Hepatic stellate cell (primary cell): ENCODE measurements at places on chromosomes 2 and 18.

GRCh38 chr2:44886414-44886813 lies 55.1 kb upstream of the SIX3 start:
- DNase-seq: no peak

DNA sequence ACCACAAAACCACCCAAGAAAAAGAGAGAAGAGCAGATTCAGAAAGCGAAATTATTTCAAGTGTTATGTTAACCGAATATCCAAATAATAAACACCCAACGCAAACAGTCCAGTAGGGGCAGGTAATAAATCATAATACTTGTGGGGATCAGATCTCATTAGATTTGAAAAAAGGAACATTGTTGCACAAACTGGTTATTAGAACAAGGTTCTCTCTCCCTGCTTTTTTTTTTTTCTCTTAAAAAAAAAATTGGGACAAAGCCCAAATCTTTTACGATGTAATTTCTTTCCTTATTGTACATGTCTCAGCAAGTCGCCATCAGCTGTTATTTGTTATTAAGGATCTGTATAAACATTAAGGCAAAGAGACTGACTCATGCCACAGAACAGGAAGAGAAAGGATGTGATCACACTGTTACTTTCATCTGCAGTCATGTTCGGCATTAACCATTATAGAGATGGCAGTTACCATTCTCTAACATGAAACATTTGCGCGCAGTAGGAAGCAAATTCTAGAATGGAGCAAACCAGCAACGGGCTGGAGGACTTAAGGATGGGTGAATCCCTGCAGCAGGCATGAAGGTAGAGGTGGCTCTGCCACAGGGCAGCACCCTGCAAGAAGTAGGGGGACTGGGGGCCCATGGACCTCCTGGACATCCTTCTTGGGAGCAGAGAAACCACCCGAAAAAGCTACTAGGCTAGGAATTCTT lies 42.0 kb downstream of the EPHA4 start:
- peak; percentile 13 for DNase-seq

- DNase-seq: no peak
These were observed 11.6 kb upstream of the XDH start for GRCh38 chr2:31426096-31426495.

- peak; percentile 88 for DNase-seq
These were observed 60.1 kb upstream of the GLI2 start for GRCh38 chr2:120675460-120676130.

DNA sequence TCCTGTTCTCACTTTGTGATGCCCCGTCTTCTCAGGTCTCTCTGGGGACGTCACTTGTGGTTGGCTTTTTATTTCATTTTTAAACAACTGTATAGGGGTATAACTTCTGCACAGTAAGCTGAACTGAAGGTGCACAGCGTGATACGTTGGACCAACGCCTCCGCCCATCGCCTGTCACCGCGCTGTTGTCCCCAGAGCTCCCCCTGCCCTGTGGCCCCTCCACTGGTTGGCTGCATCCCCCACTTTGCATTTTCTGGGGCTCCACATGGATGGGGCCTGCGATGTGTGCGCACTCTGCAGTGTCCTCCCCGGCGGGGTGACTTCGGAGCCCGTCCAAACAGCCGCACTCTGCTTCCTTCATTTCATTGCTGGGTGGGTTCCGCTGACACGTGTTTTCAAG lies 14.3 kb downstream of the GPR35 start:
- no peak for DNase-seq

DNA sequence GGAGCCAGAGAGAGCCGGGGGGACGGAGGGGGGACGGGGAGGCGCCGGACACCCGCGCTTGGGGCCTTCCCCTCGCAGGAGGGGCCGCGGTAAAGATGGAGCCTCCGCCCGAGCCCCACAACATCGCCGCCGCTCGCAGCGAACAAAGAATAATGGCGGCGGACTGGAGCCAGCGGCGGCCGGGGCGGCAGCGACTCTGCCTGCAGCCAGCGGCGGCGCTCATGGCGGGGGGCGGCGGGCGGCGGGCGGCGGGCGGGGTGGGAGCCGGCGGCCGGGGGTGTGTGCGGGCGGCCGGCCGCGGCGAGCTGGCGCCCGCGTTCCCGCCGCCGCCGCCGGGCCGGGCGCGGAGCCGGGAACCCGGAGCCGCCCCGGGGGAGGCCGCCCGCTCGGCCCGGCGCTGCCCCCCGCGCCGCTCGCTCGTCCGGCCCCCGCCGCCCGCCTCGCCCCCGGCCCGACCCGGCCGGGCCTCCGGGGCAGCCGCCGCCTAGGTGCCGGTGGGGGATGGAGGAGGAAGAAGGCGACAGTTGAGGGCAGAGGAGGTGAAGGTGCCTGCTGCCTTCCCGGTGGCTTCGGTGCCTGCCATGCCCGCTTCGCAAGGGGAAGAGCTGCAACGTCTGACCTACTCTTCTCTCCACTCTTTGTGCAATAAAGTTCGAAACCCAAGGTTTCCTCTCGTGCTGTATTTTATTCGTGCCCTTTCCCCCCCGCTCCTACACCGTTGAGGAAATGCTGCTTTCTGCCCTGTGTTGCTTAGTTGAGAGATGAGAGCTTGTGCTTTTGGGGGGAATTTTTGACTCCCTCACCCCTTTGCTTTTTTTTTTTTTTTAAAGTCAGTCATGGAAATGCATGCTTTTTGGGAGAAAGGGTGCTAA lies 634 bp downstream of the CREB1 start:
- peak; percentile 31 for DNase-seq

DNA sequence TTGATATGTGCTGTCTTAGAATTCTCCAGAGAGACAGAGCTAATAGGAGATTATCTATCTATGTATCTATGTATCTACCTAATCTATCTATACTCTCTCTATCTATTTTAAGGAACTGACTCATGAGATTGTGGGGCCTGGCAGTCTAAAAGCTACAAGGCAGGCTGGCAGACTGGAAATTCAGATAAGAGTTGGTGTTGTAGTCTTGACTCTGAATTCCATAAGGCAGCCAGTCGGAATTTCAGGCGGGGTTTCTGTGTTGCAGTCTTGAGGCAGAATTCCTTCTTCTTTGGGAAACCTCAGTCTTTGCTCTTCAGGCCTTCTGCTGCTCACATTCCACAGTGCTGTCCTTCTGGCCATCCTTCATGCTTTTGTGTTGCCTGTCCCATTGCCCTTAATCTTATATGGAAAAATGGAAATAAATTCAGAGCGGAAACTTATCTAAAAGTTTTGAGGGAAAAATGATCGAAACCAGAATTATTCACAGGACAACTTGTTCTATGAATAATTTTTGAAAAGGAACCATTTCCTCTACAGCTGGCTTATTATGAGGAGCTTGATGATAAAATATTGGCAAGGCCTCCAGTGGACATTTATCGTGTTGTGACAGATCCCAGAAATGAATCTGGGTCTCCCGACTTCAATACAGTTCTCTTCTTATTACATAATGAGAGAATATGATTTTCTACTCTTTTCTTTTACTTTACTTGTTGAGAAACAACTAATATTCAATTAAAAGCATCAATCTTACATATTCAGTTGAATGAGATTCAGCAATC lies 10.8 kb downstream of the IL1RL1 start:
- no peak for DNase-seq

- DNase-seq: no peak
These were observed 91.2 kb downstream of the HDAC4 start for GRCh38 chr2:239309398-239310245.

DNA sequence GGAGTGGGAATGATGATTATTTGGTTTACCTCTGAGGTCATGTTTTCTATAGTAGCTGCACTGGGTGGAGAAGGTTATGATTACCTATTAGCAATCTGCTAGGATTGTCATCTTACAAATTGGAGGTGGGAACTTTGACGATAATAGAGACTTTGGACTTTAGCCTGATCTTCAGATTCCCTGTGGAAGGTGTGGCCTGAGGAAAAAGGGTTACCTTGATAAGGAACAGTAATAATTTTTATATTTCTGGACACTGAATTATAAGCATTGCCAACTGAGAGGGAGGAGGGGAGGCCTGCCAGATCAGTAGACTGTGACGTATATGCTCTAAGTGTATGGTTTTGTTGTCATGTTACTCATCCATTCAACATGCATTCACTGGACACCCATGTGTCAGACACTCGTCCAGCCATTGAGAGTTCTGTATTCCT lies 183.4 kb upstream of the FOSL2 start:
- no peak for DNase-seq

DNA sequence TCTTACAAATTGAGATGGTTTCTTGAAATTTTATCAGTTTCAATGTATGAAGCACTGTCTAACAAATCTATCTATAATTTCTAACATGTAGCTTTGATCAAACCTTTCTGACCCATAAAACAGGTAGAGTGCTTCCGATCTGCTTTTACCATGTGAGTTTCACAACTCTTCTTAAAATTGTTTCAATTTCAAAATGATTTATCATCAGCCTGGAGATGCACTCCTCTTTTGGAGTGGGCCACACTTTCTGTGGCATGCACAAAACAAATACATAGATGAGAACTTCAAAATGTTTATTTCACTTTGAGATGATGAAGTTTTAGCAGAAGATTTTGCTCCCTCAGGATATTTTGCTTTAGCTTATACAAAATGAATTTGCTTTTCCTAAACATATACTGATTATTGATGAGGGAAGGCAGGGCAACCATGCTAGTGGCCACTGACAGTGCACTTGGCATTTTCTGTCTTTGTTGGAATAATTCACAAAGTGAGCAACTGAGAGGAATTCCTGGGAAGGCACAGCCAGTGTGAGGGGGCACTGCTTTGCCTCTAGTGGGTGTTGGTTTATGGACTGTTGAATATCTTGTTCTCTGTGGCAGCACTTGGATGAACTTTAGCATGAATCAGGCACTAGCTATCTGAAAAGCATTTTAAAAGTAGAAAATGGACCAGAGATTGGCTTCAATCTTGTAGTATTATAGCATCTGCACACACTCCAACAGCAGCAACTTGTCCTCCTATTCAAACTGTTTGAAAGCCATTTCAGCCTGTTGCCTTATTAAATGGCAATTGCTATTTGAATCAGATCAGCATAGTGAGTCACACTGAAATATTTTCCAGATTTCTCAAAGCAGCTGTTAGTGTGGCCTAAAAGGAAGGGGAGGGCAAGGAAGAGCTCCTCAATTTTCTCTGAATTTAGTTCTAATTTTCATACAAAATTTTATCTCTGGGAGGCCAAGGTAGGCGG lies 193.2 kb downstream of the CCDC85A start:
- peak; percentile 17 for DNase-seq

DNA sequence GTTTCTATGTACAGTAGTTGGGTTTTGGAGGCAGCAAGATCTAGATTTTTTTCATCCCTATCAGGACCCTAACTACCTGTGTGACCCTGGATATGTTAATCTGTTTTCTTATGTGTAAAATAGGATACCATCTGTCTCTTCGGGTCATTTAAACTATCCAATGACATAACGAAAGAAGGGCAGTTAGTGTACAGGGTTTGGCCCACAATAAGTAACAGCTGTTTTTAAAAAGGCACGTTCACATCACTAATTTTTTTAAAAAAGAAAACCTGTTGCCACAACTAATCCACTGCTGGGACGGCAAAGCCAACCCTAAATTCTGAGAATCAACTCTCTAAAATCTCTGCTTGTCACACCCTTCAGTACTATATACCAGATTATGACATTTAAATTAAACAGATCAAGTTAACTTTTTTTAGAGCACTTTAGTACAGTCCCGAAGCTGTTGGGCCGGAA lies 869 bp downstream of the USP40 start:
- DNase-seq: no peak

DNA sequence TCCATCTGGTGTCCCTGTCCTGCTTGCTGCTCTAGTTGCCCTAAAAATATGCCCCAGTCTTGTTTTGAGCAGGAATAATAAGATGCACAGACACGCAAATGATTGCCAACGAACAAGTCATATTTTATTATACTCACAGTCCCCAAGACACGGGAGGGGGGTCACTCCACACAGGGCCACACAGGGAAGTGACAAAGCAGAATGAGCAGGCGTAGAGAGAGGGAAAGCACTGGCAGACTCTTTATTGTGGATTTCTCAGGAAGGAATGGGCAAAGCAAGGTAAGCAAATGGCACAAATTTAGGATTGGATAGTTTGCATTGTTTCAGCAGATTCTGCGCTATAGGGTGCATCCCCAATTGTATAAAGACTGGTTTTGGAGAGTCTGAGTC lies 20.7 kb upstream of the ZDBF2 start:
- DNase-seq: no peak

DNA sequence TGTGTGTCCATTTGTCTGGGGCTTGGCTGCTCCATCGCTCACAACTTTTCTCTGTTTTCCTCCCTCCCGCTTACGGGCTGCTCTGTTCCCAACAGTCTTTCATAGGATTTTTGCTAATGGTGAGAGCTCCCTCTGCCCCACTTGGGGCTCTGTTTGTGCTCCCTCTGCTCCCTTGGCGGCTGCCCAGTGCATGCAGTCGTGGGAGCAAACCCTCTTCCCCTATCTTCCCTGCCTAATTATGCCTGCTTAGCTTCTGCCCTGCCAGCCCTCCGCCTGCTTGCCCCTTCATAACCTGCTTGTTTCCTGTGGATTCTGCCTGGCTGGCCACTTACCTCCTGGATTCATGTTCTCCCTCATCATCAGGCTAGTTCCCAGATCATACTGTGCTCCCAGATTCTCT lies 6.6 kb upstream of the KRTCAP3 start:
- no peak for DNase-seq

DNA sequence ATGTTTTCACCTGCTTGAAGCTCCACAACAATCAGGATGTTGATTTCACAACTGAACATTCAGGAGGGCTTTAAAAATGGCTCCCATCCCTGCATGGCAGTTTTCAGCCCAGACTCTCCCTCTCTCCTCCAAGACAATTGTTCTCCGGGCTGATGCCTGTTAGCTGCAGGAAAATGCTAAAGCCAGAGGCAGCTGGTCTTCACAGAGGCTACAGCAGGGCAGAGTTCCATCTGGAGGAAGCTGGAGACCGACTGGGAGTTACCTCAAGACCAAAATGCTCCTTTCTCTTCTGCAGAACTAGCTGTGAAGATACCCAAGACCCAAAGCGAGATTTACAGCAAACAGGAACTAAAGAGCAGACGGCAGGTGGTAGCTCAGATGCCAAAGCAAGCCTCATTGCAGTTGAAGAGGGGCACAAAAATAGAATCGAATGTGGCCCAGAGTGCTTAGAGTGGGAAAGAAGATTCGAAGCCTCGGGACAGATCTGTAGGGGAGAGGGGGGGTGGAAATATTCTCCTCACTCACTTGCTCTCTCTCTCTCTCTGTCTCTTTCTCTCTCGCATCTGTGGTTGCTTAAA lies 423.6 kb downstream of the ZNF521 start:
- DNase-seq: no peak

GRCh38 chr18:61582202-61582710 lies 249.0 kb downstream of the CDH20 start:
- DNase-seq: no peak

- no peak for DNase-seq
These were observed 790.9 kb downstream of the CPS1 start for GRCh38 chr2:211347328-211347727.

DNA sequence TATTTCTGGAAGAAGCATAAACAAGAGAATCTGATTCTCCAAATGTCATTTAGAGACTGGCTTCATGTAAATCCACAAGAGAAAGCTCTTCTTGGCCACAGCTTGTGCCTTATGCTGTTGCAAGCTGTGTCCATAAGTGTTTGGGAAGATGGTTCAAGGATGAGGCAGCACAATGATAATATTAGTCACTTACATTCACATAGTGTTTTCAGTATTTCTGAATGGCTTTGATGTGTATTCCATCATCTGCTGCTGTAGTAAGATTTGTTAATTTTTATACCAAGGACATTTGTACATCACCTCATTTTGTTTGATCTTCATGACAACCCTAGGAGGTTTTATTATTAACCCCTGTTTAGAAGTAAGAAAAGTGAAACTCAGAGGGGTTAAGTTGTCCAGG lies 29.9 kb downstream of the CREG2 start:
- DNase-seq: peak; percentile 22
